ELR (cell line): ENCODE measurements at places on chromosomes 5 and 9.
A peak's percentile ranks its signal among the peaks of the same experiment; 100 is the strongest.

GRCh38 chr5:116404792-116405191 is 169.8 kb downstream of the SEMA6A start:
- no peak for DNase-seq

DNA sequence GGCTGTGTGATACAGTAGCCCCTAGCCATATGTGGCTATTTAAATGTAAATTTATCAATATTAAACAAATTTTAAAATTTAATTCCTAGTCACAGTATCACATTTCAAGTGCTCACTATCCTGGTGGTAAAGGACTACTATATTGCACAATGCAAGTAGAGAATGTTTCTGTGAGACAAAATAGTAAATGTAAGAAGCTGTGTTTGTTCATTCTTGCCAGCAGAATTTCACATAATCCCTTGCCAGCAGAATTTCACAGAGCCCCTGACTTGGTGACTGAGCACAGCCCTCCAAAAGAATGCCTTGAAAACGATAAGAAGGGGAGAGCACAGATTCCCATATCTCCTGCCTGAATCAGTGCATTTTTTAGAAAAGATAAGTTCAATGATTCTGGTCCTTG is 75.9 kb upstream of the SELENOP start:
- DNase-seq: no peak

GRCh38 chr9:7533376-7534090 is 266.0 kb downstream of the DMAC1 start:
- no peak for DNase-seq

DNA sequence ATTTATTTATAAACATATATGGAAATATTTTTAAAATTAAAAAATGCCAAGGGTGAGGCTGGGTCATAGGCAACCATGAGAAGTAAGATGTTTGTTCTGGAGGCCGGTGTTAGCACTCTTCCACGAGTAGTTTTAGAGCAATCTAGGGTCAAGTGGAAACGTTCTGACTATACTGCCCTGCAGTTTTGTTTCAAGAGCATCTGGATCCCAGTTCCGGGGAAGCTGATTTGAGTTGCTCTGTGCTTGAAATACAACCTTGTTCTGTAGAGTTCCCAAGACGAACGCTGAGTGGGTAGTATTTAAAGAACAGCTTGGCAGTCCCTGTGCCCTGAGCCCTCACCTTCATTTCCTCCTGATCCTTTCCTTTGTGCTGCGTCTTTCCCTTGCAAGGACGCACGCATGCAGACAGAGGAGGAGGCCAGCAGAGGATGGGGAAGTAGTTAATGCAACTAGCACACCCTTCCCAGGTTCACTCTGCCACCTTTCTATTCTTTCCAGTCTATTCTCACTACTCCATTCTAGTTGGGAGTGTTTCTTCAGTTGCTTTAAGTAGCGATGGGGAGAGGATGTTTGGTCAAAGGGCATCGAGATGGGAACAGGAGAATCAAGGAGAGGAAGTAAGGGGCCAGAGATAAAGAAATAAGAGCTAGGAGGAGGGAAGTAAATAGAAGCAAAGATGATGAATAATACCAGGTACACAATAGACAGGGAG is 68.3 kb upstream of the ZSWIM6 start:
- DNase-seq: no peak

GRCh38 chr5:160289356-160289651 is 23.1 kb downstream of the CCNJL start:
- no peak for DNase-seq

- DNase-seq: no peak
Observed at GRCh38 chr5:143145243-143146160, 258.0 kb downstream of the NR3C1 start.

GRCh38 chr5:141867139-141867538 is 11.1 kb downstream of the PCDH1 start:
- no peak for DNase-seq

DNA sequence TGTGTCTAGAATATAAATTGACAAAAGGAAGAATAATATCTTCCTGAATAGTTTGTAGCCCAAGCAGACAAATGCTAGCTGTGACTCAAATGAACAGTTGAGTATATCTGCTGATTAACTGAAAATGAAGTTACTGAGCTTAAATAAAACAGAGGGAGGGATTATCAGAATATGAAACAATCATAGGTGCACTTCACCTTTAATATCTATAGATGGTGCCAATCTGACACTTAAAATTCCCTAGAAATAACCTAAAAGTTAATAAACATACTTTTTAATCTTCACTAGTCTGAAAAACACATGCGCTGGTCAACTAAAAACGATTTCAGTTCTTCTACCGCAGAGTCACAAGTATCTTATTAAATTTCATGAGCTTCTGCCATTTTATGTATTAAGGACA is 280.8 kb upstream of the RASA1 start:
- DNase-seq: peak; percentile 34

DNA sequence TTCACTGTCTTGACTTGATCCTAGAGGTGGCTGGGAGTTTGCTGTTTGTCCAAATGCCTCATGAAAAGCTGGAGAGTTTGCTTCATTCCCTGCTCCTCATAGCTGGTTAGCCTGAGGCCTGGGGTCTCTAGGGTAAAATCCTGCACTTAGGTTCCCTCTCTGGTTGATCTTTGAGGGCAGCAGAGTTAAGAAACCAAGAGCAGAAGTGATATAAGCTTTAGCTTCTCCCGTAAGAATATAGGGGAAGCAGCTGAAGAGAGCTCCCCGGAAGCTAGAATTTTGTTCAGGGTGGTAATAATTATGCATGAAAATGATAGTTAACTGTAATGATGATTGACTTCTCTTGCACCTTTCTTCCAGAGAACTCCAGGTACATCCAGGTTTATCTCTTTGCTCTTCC is 1.4 kb downstream of the FAM53C start:
- no peak for DNase-seq

GRCh38 chr9:127878001-127878651 is 651 bp upstream of the AK1 start:
- no peak for DNase-seq

DNA sequence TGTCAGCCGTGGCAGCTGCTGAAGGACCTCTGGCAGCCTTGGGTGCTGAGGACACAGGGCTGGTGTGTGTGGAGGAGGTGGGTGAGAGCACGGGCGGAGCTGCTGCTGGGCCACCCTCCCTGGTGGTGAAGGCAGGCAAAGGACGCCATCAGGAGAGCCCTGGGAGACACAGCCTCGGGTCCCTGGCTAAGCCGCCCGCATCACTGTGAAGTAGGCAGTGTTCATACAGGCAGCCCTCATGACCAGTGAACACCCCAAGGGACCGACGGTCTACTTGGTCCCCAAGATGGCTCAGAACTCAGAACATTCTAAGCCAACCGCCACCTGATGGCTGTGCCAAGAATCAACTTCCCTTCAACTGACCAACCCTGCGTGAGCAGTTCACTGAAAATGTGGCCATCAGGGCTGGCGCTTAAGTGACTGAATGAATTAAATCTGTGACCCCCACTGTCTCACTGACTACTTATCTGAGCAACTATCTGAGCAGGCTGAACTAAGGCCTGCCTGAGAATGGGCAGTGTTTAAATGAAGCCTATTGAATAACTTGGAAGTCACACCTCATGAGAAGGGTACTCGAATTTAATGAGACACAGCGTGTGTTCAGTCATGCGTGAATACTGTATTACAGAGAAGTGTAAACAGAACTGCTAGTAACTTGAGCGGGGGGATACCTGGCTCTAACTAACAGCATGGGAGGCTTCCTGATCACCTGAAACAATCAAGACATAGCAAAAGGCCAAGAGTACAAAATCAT is 54.7 kb upstream of the SIMC1 start:
- DNase-seq: no peak

DNA sequence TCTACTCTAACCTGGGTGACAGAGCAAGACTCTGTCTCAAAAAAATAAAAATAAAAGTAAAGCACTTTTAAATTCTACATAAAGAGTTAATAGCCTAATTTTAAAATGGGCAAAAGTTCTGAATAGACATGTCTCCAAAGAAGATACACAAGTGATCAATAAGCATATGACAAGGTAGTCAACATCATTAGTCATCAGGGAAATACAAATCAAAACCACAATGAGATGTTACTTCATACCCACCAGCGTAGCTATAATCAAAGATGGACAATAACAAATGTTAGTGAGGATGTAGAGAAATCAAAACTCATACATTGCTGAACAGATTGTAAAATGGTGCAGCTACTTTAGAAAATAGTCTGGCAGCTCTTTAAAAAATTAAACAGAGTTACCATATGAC is 64.1 kb downstream of the IQGAP2 start:
- DNase-seq: no peak

DNA sequence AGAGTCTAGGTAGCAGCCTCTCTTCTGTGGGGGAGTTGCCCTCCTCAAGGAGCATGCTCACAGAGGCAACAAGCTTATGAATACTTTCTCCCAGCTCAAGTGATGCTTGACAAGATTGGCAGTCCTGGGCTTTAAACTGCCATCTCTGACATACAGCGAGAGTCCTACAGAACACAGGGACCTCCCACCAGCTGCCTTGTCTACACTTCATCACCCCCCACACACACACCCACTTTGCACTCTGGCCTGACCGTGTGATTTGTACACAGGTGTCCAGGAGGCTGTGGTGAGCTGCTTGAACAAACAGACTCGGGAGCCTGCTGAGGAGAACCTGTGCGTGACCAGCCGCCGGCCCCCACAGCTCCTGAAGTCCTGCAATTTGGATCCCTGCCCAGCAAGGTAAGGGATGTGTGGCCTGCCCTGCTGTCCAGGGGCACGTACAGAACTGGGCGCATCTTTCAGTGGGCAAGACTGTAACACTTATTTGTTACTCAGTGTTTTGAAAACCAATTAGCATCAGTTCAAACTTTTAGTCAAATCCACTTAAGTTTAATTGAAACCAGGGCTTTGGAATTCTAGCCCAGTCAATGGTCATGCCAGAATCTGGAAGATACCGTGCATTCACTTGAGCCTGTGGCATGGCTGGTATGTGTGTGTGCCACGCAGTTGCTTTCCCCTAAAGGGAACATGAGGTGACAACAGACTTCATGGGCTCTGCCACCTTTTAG is 247.5 kb downstream of the ADAMTSL1 start:
- DNase-seq: no peak

DNA sequence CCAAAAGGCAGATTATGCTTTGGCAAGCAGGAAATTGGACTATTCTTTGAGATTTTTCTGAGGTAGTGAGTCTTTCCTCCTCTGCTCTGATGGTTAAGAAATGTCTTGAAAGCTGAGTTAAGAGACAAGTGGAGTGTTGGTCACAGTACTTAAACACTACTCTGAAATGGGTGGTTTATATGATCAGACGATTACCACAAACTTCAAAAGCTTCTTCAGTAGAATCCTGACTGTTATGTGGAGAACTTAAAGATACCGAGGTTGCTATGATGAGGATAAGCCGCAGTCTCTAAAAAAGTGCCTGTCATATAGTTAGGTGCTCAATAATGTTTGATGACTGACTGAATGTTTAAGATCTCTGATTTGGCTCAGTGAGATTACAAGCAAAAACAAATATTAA is 24.3 kb downstream of the GCNT4 start:
- DNase-seq: no peak

- DNase-seq: no peak
Observed at GRCh38 chr5:30661730-30662129, 531.8 kb upstream of the CDH6 start.

- DNase-seq: no peak
Observed at GRCh38 chr5:123874600-123875201, 362.7 kb downstream of the CSNK1G3 start.
